AG20443 (cell line): ENCODE measurements at places on chromosomes 2 and 18.

- no peak for DNase-seq
Measured at GRCh38 chr2:42053791-42054701, 6.2 kb downstream of the PKDCC start.

- no peak for DNase-seq
Measured at GRCh38 chr2:67057901-67058703, 339.0 kb upstream of the ETAA1 start.

DNA sequence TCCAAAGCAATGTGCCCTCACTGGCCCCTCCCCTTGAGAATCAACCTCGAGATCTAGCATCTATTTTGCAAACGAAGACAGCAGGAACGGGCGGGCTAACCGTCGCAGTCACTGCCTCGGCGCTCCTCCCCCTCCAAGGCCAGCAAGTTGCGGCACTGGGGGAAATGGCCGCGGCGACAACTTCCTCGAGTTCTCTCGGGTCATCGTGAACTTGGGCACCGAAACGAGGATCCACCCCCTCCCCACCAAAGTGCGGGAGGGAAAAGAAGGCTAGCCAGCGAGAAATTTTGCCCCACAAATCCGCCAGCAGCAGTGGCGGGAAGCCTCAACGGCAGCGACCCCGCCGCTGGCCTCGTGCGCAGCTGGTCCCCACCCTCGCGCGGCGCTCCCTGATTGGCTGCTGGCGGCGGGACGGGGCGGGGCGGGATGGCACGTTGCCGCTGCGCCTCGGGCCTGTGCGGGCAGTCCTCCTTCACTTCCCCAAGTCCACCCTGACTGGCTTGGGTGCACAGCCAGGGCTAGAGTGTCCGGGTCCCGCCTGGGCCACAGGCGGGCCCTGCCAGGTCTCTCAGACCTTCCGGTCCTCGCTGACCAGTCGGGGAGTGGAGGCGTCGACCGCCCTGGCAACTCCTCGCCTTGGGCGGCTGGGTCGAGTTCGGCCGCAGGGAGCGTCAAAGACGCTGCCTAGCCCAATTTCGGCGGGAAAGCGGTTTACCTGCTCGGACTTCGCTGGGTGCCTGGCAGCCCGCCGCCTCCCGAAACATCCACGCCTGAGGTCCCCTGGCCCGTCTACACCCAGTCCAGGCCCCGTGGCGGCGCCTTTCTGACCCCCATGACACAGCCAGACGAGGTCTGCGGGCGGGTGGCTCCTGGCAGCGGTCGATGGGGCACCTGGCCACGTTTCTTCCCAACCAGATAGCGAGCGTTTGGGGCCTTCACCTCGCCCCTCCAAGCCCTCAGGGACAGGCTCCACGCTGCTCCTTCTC, at the start of gene BOLL:
BOLL (minus strand) TSS at position 364 of the 986 bp plus-strand sequence. CDS start 3,469 bp downstream, outside the sequence.
- no peak for DNase-seq

- DNase-seq = peak; percentile 32
Measured at GRCh38 chr2:37653805-37654378, 17.6 kb downstream of the CDC42EP3 start.

GRCh38 chr2:21836261-21836660, 712.5 kb downstream of the TDRD15 start:
- no peak for DNase-seq

DNA sequence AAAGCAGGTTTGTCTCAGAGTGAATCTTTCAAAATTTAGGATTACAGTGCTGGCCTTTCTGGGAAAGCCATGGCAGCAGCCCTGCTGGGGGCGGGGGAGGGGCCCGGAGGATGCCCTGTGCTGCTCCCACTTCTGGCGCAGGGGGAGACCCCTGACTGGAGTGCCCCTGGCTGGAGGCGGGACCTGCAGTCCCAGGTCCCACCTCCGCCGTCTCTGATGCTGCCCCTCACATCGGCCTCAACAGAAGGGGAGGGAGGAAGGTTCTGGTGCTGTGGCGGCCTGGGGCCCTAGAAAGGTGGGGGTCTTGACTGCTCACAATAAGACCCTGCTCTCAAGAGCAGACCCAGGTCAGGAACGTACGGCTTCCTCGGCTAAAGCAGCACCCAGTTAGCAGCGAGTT, 216.4 kb downstream of the TWIST2 start:
- DNase-seq = no peak

DNA sequence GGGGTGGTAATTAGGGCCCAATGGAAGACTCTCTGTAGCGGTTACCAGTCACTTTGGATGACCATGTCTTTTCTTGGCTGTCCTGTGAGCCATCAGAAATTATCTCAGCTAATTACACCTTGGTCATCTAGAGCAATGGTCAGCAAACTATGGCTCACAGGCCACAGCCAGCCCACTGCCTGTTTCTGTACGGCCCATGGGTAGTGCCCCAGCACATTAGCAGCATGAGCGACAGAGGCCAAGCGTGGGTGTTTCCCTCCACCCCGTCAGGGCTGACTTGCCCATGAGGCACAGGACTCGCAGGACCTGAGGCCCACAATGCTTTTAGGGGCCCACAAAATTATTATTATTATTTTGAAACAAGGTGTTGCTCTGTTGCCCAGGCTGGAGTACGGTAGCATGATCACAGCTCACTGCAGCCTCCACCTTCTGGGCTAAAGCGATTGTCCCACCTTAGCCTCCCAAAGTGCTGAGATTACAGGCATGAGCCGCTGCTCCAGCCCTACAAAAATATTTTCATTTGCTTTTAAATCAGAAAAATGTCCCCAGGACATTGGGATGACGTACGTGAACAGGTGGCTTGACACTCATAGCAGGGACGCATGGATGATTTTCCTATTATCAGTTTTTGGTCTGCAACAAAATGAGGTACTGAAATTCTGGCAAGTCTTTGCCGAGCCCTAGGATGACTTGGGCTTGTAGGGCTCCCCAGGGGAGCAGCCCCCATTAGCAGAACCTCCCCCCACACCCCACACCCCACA, 29.3 kb upstream of the CEP68 start:
- DNase-seq = no peak

DNA sequence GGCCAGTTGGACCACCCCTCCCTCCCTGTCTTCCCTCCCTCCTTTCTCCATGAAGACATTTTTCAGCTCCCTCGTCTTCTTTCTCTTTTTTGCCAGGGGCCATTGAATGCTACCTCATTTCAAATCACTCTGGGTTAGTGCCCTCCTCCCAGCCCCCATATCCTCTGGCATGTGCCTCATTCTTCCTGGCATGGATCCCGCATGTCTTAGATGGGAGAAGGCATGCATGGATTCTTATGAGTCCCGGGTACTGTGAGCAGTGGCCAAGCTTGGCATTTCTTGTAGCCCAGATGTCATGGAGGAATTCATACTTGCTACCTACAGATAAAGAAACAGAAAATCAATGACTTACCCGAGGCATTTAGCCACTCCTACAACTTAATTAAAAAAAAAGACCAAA, 9.0 kb upstream of the HAAO start:
- no peak for DNase-seq

- peak; percentile 73 for DNase-seq
Measured at GRCh38 chr18:68454511-68455228, 260.2 kb downstream of the TMX3 start.

DNA sequence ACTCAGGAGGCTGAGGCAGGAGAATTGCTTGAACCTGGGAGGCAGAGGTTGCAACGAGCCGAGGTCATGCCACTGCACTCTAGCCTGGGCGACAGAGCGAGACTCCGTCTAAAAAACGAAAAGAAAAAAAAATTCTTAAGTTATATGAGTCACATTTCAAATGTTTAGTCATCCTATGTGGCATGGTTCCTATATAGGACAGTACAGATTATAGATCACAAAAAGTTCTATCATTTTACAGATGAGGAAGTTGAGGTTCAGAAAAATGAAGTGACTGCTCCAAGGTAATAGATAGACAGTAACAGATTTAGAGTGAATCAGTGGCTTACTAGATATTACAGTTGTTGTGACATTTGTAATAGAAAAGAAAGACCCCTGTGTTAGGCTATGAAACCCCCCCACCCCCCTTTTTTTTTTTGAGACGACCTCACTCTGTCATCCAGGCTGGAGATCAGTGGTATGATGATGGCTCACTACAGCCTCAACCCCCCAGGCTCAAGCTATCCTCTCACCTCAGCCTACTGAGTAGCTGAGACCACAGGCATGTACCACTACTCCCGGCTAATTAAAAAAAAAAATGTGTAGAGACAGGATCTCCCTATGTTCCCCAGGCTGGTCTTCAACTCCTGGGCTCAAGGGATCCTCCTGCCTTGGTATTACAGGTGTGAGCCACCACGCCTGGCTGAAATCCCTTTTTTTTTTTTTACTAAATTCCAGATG, 22.7 kb downstream of the PTPN4 start:
- DNase-seq = no peak

- no peak for DNase-seq
Measured at GRCh38 chr2:193251909-193252308, 1057.2 kb upstream of the TMEFF2 start.

DNA sequence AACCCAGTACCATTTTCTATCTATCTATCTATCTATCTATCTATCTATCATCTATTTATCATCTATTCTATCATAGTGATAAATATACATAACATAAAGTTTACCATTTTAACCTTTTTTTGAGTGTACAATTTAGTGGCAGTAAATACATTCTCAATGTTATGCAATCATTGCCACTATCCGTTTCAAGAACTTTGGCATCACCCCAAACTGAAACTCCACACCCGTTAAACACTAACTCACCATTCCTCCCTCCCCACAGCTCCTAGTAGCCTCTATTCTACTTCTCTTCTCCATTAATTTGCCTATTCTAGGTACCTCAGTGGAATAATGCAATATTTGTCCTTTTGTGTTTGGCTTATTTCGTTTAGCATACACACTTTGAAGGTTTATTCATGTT, 82.5 kb upstream of the KCNE4 start:
- peak; percentile 27 for DNase-seq

DNA sequence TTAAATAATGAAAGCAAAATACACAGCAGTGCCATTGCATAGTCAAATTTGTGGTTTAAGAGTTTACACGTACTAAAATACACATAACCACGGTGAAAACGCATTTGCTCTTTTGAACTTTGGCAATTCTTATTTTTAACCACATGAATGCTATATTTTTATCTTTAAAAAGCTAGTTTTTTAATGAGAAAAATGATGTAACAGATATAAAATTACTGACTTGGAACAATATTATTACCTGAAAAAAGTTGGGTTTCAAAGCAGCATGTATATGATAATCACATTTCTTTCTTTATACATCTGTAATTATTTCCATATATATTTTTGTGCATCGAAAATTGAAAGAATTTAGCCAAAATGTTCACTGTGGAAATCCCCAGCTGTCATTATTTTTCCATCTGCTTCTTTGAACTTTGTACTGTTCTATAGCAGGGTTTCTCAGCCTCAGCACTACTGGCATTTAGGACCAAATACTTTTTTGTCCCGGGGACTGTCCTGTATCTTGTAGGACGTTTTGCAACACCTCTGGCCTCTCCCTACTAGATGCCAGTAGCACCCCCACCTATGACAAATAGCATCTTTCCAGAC, 75.9 kb upstream of the CAB39 start:
- no peak for DNase-seq

DNA sequence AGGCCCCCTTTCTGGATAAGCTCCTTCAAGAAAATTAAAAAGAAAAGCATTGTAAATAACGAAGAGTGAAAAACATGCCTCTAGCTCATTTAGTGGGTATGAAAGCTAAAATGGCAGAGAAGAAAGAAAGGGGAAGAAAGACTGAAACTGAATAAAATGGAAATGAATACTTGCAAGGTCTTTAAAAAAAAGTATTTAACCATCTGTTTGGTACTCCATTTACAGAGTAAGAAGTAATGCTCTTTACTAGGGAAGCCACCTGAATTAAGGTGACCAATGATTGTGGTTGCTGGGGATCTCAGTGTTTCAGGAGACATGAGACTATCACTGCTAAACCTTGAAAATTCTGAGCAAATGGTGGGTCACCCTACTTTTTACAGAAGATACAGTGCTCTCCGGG, 17.7 kb upstream of the ARL5A start:
- DNase-seq = no peak

- no peak for DNase-seq
Measured at GRCh38 chr2:56082665-56083064, 101.1 kb upstream of the CCDC85A start.

GRCh38 chr2:38129481-38129880, 53.5 kb upstream of the CYP1B1 start:
- DNase-seq = no peak

- no peak for DNase-seq
Measured at GRCh38 chr2:148903979-148904378, 29.0 kb downstream of the KIF5C start.

DNA sequence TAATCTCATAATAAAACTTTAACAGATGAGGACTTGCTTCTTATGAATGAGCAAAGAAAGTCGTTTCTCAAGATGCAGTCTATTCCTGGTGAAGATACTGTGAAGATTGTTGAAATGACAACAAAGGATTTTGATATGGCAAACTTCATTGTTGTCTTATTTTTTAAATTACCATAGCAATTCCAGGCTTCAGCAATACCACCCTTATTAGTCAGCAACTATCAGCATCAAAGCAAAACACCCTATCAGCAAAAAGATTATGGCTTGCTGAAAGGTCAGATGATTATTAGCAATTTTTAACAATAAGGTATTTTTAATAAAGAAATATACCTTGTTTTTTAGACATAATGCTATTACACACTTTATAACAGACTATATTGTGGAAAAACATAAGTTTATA, 88.3 kb downstream of the COL5A2 start:
- no peak for DNase-seq

- no peak for DNase-seq
Measured at GRCh38 chr2:169073963-169074751, 4.8 kb downstream of the DHRS9 start.

DNA sequence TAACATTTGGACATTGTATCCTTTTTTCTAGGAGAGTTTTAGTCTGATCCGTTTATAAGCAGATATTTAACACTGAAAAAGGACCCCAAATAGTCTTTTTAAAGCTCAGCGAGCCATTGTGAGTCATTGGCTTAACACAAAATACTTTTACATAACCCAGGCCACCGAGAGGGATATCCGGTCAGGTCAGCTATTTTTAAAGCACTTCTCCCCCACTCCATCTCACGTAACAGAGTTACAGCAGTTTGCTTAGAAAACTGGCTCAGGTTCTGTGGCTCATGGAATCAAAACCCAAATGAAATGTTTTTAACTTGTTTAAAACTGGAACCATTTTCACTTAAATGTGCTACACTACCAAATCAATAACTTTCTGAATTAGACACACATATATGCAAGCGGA, 23.9 kb downstream of the COL4A3 start:
- no peak for DNase-seq

- DNase-seq = no peak
Measured at GRCh38 chr2:120915670-120916069, 180.0 kb downstream of the GLI2 start.

GRCh38 chr2:222796413-222797103, 64.3 kb upstream of the ACSL3 start:
- no peak for DNase-seq

DNA sequence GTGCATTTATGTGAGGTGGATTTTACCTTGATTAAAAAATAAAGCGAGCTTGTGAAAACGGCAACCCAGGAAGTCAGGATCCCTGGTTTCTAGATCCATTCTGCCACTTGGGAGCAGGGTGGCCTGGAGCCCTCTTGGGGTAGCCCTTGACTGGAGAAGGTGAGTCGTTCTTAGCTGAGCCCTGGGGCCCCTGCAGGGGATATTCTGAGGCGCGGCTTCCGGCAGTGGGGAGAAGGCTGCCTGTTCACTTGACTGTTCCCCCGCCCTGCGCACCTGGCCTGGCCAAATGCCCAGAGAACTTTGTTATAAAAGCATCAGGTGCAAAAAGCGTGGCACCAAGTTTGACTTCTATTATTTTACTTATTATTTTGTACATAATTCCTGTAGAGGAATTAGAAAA, 221.9 kb downstream of the DYSF start:
- no peak for DNase-seq
